GM04504 (cell line): ENCODE measurements at places on chromosomes 12 and 14.
A peak's percentile ranks its signal among the peaks of the same experiment; 100 is the strongest.

DNA sequence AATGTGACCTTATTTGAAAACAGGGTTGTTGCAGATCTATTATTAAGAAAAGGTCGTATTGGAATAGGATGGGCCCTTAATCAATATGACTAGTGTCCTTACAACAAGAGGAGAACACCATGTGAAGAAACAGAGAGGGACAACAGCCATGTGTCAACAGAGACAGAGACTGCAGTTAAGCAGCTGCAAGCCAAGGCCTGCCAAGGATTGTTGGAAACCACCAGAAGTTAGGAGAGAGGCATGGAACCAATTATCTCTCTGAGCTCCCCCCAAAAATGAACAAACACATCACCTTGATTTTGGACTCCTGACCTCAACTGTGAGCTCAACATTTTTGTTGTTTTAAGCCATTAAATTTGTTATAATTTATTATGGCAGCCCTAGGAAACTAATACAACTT is 214.6 kb upstream of the PRKD1 start:
- no peak for DNase-seq

DNA sequence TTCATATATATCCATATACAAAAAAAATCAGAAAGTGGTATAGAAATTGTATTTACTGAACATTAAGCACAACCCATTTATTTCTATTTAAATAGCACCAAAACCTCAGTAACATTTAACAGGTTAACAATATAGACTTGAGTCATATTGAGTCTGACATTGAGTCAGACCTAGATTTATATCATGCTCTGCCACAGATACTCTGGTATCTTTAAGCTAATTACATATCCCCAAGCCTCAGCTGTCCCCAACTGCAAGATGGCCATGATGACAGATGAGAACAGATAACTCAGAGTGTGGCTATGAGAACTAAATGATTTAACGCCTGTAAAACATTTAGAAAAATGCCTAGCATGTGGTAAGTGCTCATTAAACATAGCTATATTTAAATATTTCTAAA is 40.3 kb downstream of the IFNG start:
- no peak for DNase-seq

GRCh38 chr14:36845356-36846012 is 183.8 kb downstream of the PAX9 start:
- no peak for DNase-seq

DNA sequence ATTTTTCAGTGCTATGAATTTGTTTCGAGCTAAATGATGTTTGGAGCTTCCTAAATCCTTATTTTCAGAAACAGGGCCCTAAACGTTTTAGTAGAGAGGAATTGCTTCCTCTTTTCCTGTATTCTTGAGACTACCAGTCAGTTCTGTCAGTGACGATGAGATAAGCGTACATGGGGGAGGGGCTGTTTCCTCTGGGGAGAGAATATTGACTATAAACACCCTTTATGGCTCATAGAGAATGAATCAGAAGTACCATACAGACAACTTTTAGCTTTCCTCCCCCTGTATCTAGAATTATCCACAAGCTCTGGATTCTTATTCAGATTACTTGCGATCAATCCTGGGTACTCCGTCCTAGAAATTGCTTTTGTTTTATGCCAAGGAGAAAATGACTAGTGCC is 5.1 kb downstream of the TBK1 start:
- DNase-seq: no peak

DNA sequence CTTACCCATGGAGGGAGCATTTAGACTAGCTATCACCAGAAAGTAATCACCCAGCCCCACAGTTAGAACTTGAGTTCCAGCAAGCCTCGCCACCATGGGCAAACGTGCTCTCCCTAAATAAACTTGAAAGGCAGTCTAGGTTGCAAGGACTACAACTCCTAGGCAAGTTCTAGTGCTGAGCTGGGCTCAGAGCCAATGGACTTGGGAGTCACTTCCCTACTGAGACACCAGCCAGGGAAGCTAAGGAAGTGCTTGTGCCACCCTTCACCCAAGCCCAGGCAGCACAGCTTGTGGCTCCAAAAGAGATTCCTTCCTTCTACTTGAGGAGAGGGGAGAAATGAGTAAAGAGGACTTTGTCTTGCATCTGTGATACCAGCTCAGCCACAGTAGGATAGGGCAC is 57.9 kb downstream of the SLCO1A2 start:
- DNase-seq: no peak

DNA sequence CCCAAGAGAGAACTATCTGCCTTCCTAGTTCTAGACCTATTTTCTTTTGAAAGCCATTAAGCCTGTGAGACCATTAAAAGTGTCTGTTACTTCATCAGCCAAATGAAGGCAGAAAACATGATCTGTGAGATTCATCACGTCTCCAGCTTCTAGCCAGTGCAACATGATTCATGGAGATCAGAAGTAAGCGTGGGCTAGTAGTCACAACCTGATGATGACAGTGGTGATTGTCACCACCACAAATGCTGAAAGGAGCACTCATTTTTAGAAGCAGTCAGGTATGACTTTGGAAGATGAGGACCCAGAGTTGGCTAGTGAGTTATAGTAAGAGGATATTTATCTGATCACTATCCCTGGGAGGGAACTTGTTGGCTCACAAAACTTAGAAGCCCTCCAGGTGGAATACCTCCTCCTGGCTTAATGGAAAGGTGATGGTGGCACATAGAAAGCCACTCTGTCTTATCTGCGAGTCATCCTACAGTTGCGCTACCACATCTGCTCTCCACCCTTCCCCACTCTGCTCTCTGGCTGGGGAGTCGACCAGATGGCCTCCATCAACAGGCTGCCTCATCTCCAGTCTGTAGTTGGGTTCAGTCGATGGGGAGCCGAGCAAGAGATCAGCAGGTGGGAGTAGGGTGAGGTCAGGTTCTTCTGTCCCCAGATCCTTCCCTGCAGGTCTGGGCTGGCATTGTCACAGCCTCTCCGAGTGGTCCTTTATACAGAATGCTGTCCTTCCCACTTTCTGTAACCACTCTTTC is 317.6 kb upstream of the FKBP4 start:
- no peak for DNase-seq

DNA sequence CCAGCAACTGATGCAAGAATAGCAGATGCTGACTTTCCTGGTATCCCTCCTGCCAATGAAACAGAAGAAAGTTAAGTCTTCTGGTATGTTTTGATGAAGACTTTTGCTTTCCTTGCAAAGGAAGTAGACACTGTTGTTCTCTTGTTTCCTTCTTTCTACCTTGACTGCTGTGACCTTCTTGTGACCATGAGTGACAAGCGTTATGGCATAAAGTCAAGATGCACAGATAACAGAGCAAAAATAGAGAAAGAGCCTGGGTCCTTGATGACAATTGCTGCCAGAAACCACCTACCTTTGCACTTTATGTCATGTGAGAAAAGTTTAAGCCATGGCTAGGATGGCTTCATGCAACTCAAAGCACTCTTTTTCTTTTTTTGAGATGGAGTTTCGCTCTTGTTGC is 49.2 kb upstream of the LTA4H start:
- DNase-seq: no peak

DNA sequence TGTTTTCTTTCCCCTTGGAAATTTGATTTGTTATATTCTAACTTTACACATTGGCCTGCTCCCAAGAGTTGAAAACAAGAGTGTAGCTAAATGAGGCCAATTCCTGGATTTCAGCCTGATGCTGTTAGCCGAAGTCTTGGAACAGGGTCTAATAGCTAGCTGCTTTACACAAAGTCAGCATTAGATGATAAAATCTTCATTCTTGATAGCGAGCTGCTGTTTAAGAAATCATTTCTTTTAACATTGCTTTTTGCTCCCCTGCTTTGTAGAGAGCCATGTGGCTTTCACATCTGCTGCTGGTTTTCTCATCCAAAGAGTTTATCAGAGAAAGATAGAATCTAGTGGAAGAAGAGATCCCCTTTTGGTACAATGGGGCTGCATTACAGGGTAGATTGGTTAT is 22.3 kb downstream of the FBXW8 start:
- no peak for DNase-seq

GRCh38 chr14:81516986-81517797 is 16.5 kb downstream of the SEL1L start:
- DNase-seq: no peak

GRCh38 chr12:53514628-53515290 is 7.5 kb upstream of the NPFF start:
- no peak for DNase-seq

DNA sequence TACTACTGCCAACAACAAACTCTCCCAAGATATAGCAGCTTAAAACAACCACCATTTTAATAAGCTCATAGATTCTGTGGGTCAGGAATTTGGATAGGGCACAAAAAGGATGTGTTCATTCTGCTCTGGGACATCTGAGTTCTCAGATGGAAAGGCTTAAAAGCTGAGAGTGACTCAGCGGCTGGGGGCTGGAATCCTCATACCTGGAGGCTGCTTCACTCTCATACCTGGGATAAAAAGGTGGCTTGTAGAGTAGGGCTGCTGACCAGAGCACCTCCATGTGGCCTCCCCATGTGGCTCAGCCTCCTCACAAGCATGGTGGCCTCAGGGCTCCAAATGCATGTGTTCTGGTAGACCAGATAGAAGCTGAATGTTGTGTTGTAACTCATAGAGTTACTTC is 20.2 kb upstream of the PELI2 start:
- DNase-seq: no peak

DNA sequence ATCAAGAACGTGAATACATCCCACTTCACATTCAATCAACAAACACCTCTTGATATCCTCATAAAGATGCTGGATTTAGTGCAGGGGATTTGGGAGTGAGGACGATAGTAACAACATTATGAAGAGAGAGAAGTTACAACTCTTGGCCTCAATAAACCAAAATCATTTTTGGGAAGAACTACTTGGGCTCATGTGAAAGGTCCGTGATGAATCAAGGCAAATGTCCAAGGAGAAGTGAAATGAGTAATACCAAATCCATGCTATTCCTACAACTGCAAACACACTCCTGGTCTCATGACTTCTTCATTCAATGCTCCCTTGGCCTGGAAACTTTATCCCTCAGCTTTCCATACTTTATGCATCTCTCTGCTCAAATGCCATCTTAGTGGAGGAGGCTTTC is 162.0 kb upstream of the LMNTD1 start:
- DNase-seq: no peak

- DNase-seq: no peak
Observed at GRCh38 chr14:99807413-99808153, 14.4 kb downstream of the EML1 start.

DNA sequence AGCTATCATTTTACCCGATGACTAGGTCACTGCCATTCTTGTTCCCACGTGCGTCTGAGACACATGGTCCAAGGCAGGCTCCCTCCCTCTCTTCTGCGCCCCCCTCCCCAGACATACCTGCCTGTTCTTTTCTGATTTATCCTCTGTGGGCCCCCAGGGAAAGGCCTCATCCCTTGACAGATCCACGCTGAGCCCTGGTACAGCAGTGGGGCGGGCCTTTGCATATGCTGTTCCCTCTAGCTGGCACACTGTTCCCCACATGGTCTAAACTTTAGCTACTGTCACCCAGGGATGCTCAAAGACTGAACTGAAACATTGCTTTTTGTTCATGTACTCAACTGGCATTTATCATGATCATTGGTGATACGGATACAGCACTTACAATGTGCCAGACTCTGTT is 122.5 kb downstream of the SCARB1 start:
- DNase-seq: no peak

DNA sequence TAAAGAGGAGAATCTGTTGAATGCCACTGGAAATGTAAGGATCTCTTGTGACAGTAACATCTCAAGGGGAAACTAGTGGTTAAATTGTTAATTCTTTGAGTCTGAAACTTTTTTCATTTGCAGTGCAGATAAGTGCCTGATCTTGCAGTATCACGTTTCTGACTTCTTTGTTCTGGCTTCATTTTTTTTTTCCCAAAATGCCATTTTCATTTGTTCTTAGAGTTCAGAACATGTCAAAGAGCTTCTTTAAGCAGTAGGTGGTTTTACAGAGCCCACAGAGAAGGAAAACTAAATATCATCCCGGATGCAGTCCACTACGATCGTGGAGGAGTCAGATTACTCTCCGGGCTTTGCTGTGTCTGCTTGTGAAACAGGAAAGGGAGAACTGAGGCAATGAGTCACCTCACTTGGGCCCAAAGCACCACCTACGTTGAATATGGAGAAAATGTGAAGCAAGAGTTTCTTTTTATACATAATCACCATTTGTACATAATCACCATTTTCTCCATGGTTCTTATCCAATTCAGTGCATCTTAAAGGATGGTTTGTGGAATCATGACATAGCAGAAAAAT is 43.9 kb downstream of the HMGA2 start:
- peak; percentile 29 for DNase-seq

GRCh38 chr14:98130691-98131090 is 1141.3 kb downstream of the BCL11B start:
- DNase-seq: no peak

GRCh38 chr14:68232300-68233055 is 412.9 kb downstream of the RAD51B start:
- DNase-seq: peak; percentile 96

DNA sequence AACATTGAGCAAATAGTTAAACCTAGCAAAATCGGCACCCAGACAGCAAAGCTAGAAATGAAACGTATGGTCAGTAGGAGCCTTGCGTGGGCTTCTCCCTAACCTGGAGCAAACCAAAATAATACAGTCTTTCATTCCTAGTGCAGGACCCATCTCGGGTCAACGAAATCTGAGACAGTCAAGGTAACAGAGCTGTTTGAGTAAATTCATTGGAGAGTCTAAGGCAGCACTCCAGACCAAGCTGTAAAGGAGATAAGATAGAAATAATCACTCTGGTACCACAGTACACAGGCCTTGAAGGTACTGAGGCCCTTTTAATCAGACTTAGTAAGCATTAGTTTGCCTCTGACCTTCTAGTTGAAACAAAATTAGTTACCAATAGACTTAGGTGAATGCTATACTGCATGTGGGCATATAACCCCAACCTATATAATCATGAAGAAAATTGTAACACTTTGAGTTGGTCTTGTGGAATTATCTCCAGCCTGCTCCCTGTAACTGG is 54.4 kb upstream of the BICD1 start:
- no peak for DNase-seq
